CD4-positive, alpha-beta T cell treated with Interleukin-10 for 1 hour (primary cell): ENCODE measurements at places on chromosomes 1 and 21.

GRCh38 chr21:43665879-43666278 is 6.5 kb downstream of the RRP1B start:
- no peak for DNase-seq

DNA sequence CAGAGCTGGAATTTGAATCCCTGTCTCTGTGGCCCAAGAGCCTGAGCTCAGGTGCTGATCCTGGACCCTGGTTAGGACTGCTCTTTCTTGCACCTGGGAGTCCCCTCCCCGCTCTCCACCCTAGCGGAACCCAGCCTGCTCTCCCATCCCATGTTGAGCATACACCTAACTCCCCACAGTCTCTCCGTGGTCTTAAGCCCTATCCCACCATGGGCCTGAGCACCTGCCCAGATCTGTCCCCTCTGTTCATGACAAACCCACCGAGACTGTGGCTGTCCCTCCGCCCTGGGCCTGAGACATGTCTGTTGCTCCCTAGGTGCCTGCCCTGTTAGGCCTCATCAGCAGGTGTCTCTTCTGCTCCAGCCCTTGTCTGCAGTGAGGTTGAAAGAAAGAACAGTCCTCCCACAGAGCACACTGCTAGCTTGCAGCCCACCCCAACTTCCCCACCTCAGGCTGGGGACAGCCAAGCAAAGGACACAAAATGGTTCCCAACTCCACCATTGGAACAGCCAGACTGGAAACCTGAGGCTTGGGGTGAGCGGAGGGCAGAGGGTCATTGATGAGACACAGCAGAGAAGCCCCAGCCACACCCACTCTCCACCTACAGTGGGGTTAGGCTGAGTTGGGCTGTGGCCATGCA is 118.5 kb downstream of the MATN1 start:
- no peak for DNase-seq

- no peak for DNase-seq
These were observed 91.2 kb downstream of the JAK1 start for GRCh38 chr1:64875101-64875500.

DNA sequence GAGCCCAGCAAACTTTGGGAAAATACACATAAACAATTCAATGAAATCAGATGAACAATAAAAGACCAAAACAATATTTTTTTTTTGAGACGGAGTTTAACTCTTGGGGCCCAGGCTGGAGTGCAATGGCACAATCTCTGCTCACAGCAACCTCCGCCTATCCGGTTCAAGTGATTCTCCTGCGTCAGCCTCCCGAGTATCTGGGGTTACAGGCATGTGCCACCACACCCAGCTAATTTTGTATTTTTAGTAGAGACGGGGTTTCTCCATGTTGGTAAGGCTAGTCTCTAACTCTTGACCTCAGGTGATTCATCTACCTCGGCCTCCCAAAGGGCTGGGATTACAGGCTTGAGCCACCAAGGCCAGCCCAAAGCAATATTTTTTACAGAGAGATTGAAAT is 1588.5 kb downstream of the BRINP3 start:
- no peak for DNase-seq

DNA sequence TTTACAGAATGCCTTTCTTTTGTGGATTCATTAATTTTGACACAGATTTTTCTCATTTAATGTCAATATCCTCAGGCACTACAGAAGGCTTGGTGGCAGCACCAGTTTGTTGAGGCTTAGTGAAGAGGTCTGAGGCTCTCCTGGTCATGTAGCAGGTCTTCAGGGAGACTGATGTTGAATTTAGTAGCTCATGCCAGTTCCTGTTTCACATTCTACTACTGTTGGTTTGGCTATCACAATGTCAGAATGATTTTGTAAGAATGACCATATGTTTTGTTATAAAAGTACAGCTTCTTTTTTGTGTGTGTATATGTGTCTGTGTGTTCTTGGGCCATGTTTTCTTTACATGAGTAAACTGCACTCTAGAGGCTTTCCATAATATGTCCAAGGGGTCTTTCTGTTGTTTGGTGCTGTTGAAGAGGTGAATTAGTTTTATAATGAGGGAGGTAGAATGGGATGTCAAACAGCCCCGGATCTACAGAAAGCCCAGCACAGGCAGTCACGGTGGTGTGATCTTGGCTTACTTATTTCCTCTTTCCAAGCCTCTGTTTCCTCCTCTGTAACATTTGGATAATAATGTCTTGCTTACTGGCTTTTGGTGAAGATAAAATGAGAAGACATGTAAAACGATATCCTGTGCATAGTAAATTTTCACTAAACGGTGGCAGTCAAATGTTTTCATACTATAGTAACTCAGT is 32.0 kb downstream of the C1orf21 start:
- DNase-seq = no peak

GRCh38 chr1:240598216-240599001 is 13.5 kb downstream of the GREM2 start:
- DNase-seq = no peak

DNA sequence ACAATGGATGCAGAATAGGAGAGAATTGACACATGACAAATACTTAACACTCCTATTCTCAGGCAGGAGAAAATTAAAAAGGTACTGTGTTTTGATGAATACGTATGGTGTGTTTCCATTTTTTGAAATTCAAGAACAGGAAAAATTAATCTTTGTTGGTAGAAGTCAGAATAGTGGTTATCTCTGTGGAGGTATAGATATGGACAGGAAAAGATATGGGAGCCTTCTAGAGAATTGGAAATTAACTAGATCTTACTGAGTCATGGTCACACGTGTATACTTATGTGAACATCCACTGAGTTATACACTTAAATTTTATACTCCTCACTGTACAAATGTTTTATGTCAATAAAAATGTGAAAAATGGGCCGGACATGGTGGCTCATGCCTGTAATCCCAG is 9.9 kb upstream of the TUT4 start:
- DNase-seq = no peak

DNA sequence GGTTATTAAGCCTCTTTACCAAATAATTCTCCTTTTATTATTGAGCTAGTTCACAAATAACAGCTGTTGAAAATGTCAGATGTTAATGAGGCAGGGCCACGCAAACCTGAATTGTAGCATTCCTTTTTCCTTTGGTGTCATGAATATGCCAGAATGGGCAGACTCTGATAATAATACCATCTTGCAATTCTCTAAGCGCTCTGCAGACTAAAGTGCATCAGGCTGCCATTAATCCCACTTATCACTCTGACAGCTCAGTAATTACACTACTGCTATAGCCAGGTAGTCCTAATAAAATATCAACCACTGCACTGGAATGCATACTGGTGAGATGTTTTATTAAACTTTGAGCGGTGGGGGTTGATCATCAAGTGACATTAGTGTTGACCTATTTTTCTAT is 177.7 kb downstream of the DPYD start:
- no peak for DNase-seq

- no peak for DNase-seq
These were observed 4.7 kb upstream of the CD55 start for GRCh38 chr1:207316622-207317391.

GRCh38 chr1:210499956-210500355 is 171.3 kb downstream of the HHAT start:
- DNase-seq = no peak

GRCh38 chr1:98949166-98949565 is 55.5 kb downstream of the PLPPR5 start:
- no peak for DNase-seq

DNA sequence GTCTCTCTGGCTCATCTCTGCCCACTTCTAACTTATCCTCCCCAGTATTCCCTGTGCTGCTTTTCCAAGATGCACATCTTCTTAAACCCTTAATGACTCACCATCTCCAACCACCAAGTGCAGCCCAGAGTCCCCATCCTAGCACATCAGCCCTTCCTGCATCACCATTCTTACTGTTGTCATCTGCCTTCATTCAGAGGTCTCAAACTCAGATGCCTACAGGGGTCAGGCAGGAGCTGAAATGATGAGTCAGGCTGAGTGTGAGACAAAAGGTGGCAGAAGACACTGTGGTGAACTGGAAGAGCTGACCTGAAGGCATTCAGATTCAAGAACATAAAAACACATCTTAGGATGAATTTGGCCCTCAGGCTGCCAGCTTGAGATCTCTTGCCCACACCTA is 34.6 kb downstream of the OLFML2B start:
- DNase-seq = no peak

DNA sequence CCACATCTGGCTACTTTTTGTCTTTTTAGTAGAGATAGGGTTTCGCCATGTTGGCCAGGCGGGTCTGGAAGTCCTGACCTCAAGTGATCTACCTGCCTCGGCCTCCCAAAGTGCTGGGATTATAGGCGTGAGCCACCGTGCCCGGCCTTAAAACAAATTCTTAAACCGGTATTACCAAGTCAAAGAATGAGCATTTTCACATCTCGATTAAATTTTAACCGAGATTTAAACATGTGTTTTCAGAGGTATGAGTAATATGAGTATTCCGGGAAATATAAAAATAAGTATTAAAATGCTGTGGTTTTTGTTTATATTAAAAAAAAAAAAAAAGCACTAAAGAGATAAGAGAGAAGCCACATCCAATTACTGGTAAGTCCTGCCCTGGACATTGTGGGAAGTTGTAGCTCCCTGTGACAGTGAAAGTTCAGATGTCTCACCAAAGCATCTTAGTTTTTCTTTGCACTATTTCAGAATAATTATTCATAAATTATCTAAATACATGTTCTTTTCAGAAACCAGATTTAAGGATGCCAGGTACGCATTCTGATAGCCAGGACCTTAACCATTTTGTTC is 24.9 kb downstream of the ZNF281 start:
- DNase-seq = no peak

DNA sequence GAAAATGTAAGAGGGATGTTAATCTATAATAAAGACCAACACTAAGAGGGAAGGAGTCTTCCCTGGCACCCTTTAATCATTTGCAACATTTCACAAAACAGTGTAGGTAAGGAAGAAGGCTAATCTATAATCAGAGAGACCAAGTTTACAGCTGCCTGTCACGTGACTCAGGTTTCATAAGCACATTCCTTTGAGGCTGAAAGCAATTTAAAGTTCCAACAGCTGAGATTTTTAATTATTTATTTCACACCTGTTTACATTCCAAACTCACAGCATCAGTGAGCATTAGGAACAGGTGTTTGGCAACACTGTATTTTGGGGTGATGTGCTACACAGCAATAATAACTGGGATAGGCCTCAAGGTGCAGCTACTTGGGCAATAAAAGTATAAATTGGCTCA is 75.7 kb upstream of the PGBD5 start:
- no peak for DNase-seq

DNA sequence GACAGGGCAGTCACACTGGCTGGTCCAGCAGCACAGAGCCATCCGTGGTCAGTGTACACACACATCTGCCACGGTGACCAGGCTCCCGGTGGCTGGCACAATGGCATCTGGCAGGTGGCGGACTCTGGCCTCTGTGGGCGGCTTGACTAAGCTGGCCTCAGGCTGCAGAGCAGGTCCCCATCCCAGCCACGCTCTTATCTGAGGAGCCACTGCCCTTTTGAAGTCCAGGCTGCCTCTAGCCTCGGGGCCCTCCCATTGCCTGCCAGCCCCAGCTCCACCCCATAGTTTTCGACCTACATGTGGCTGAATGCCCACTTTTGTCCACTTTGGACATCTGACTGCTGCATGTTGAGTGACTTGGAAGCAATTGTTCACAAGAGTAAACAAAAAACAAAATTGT is 29.9 kb upstream of the EDN2 start:
- no peak for DNase-seq

GRCh38 chr1:202632241-202632640 is 78.0 kb downstream of the SYT2 start:
- no peak for DNase-seq

DNA sequence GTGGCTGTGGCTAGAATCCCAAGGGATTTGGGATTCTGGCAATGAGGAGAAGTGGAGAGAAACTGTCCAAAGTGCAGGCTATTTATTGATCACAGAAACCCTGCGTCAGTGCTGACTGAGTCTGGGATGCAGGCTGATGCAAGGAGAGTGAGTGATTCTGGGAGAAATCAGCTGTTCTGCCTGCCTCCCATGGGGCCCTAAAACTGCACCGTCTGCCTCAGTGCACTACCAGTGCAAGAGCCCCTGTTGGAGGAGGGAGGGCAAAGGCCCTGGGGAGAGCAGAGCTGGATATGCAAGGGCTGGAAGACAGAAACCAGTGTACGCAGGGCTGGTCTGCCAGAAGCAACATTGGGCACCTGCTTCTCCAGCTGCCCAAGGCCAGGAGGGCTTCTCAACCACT is 42.6 kb downstream of the C1orf198 start:
- no peak for DNase-seq

GRCh38 chr1:2405588-2406295 is 6.6 kb downstream of the PEX10 start:
- DNase-seq = no peak

DNA sequence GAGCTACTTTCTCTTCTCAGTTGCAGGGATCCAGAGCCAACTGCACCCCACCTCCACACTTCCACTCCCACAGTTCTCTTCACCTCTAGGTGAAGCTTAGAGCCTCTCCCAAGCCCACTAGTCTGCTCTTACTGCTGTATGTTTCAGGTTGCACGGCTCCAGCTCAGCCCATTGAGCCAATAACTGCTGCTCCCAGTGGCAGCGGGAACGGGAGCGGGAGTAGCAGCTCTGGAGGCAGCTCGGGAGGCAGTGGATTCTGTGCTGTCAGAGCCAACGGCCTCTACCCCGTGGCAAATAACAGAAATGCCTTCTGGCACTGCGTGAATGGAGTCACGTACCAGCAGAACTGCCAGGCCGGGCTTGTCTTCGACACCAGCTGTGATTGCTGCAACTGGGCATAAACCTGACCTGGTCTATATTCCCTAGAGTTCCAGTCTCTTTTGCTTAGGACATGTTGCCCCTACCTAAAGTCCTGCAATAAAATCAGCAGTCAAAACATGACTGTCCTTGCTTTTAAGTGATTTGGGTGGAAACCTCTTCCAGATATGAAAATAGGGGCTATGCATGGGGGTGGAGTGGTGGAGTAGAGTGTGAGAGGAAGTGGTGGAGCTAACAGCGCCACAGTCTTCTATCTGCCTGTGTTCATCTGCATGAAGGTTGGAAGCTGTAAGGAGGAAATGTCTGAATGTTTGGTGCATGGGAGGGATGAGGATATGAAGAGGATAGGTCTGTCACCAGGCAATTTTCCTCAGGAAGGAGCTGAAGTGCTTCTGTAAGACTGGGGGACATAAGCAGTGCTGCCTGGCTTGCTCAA is 29.6 kb downstream of the CHIA start:
- DNase-seq = no peak

- DNase-seq = no peak
These were observed 51.8 kb downstream of the FBXO42 start for GRCh38 chr1:16300436-16300835.

DNA sequence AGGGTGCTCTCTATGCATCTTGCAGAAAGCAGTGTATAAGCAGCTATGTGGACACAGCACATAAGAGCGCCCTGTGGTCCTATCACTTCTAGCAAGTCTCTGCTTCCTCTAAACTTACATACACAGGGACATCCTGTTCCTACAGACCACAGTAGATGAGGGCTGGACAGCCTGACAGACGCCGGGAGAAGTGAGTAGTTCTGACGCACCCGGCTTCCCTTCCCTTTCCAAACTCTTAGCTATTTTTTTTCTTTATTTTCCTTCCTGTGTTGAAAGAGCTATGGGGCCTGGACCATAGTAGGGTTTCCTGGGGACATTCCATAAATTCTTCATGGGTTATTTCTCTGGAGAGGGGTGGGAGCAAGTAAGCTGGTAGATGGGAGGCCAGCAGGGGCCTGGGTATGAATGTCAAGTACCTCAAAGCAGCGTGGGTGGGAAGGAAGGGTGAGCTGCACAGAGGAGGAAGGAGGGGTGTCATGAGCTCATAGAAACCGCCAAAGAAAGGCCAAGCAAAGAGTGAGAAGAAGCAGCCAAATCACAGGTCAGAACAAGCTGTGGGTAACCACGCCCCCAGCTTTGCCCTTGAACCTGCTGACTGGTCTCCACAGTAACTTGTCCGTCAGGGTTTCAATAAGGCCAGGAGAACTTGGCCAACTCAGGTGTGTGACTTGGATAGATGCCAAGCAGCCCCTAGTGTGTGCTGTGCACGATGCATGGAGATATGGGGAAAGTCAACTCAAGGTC is 36.6 kb downstream of the PLXNA2 start:
- no peak for DNase-seq
